CD4-positive, alpha-beta T cell (primary cell): ENCODE measurements at places on chromosomes 6 and 20.

DNA sequence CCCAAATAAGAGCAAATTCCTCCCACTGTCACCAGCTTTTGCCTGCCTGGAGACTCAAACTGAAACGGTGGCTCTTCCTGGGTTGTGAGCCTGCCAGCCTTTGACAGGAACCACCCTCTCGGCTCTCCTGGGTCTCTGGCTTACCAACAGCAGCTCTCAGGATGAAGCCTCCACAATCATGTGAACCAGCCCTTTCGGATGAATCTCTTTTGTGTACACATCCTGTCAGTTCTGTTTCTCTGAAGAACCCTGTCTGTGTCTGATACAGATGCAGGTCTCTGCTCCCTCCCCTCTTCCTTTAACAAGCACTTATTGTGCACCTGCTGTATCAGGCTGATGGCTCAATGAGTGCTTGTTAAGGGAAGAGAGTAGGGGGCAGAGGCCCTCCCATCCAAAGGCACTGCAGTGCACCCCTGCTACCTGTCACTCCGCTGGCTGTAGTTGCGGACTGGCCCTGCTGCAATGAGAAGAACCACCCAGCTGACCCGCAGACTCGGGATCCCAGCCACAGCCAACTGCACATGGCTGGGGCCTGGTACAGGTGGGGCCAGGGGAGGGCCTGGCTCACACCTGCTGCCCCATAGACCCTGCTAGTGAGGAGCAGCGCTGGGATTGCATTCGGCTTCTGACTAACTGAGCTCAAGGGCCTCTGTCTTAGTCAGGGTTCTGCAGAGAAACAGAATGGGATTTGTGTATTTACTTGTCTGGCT lies 120.1 kb upstream of the PMEPA1 start:
- no peak for DNase-seq

- DNase-seq: no peak
Measured at GRCh38 chr6:109701774-109702173, 10.7 kb downstream of the FIG4 start.

DNA sequence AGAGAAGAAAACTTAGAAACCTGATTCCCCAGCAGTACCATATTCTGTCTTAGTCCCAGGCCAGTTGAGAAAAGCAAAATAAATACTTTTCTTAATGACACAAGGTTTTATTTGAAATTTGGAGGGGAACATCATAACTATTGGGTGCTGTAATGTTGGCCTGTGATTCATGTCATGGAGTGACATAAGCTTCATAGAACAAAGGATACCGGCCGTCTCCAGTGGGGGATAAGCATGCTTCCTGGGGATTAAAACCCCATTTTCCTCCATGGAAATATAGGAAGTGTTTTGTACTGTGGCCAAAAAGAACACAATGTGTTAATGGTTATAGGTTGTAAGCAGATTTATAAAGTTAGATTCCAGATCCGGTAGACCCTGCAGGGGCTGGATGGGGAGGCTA lies 18.0 kb downstream of the MTHFD1L start:
- DNase-seq: no peak

GRCh38 chr20:20331156-20331555 lies 36.7 kb upstream of the INSM1 start:
- DNase-seq: no peak

DNA sequence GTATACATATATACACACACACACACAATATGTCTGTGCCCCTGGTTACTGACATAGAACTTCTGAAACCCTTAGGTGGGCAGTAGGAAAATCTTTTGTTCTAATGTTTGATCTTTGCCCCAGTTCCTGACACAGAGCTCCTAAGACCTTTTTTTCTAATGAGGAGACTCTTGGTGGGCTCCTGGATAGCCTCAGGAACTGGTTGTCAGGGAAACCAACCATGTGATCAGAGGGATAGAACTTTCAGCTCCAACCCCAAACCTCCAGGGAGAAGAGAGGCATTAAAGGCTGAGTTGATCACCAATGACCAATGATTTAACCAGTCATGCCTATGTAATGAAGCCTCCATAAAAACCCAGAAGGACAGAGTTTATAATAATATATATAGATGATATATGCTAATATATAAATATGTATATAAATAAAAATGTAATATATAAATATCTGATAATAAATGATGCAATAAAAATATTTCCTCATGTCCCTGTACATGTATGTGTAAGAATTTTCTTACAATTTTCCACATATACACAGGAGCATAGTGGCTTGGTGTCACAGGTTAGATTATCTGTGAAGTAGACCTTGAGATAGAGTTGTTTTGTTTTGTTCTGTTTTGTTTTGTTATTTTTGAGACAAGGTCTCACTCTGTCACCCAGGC lies 93.3 kb downstream of the GPX5 start:
- no peak for DNase-seq

DNA sequence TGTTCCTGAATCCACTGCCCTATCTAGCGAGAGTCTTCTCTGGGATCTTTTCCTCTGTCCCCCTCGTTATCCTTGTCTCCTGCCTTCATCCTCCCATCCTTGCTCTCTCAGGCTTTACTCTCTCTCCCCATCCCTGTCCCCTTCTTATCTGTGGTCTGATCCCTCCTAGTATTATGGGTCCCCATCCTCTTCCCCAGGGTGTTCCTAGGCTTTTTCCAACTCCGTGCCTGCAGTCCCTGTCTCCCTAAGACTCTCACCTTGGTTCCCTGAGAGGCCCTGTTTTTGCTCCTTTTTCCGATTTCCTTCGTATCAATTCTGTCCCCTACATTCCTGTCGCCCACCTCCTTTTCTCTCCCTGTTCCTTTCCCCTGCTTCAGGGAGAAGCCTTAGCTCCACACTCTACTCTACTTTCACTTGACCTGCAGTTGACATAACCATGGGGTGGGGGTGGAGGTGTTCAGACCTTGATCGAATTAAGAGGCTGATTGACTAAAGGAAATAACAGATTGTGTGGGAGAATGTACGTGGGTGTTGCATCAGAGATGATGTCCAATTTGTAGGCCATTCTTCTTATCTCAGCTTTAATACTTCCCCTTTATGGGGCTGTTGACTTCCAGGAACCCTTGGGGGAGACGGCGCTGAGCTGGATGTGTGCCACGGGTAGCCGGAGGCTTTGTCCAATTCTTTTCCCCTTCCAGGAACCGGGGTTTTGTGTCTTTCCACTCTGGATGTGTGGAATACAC lies 905 bp downstream of the PPARD start:
- DNase-seq: no peak

DNA sequence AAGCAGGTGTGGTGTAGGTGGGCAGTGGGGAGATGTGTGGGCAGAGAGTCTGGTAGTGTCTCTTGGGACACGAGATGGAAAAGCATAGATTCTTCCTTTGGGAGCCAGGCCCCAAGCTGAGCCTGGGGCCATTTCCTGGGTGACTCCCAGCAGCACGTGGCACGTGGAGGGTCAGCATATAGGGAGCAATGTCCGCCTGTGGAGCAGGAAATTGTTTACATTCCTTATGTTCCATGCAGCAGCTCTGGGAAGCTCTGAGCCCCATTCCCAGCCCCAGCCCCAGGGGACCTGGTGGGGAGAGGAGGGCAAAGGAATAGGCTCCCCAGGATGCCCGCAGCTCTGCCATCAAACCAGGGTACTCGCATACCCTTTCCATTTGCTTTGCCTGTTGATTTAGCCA lies 57.6 kb downstream of the DAAM2 start:
- no peak for DNase-seq

DNA sequence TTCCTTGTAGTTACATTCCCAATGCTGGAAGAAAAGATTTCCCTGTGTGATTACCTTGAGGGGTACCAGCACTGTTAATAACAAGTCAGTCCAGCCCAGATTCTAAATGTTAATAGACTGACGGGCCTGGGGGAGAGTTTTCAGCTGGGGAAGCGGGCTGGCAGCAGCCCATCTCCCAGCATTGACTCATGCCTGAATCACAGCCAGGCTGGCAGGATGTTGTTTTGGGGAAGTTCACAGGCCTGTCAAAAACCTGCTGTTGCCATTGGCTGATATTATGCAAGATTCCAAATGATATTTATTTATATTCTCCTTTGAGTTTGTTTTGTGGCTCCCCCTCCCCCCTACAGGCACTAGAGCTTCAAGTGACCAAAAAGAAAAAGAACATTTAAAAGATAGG lies 213.9 kb upstream of the CNR1 start:
- DNase-seq: no peak

DNA sequence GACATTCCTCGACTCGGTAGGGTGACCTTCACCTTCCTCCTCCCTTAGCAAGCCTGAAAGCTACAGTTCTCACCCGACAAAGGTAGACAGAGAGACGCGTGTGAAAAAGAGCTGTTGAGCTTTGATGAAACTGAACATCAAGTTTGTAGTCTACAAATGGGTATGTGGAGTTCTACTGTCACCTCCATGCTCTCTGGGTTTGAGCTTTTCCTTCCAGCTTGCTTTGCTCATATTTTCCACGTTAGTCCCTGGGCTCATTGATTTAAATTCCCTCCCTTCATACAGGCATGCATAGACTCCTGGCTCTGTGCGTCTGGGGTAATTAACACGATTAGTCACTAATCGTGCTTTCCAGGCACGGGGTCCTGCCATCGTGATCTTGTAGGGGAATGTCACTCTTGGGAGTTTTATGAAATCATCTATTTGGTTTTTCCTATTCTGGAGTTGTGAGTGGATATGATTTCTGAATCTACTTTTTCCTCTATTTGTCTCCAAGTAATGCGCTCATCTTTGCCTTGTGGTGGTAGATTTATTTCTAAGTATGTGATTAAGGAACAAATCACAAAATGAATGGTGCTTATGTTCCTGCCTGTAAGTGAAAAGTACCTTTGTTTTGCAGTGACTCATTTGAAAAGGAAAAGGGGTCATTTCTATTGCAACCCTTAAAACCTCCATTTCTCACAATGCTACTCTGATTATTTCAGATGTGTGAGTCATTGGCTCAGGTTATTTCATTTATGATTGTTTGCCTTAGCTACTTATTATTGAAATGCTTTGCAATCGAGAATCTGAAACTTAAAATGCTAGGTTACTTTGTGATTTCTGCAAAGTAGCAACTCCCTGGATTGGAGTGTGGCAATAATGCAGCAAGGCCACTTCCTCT lies 154.6 kb downstream of the ZDHHC14 start:
- no peak for DNase-seq

- DNase-seq: no peak
Measured at GRCh38 chr6:51199733-51200260, 381.1 kb downstream of the TFAP2B start.

GRCh38 chr20:18653736-18654447 lies 66.0 kb downstream of the DTD1 start:
- DNase-seq: no peak

- no peak for DNase-seq
Measured at GRCh38 chr20:52078289-52078688, 113.3 kb downstream of the ZFP64 start.

GRCh38 chr6:150377211-150377781 lies 8.5 kb downstream of the IYD start:
- no peak for DNase-seq

- no peak for DNase-seq
Measured at GRCh38 chr6:42259841-42260395, 42.3 kb upstream of the MRPS10 start.
